ENCODE measurements at places on chromosomes 5 and 9. TPM values are rescaled to one million over a fixed set of nuclear protein-coding genes. Genes with fewer than 3 reads are reported as not detected.

DNA sequence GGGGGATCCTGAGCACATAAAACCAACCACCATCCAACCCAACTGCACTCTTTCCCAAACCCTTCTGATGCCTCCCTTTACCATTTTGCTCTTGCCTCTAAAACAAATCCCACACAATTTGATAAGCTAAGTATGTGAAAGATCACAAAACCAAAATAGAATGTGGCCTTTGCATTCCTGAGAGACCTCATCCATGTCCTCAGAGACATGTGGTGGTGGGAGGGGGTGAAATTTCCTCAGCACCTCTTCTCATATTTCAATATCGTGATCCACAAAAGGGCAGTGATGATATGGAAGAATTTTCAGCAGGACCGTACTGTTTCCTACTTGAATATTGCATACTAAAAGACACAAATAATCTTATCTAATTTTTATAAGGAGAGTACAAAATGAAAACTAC is 423.3 kb downstream of the TLE1 start:
- DNase-seq, result no peak

DNA sequence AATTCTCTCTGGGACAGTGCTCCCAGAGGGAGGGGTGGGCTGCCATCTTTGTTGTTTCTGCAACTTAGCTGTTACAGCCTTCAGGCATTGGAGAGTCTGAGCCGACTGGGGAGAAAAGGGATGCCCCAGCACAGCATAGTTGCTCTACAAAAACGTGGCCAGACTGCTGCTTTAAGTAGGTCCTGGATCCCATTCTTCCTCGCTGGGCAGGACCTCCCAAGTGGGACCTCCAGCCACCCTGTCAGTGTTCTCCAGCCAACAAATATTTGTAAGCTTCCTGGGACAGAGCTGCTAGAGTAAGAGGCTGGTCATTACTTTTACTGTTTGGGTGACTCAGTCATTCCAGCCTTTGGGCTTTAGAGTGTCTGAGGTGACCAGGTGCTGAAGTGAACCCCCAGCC is 292.7 kb upstream of the NREP start:
- DNase-seq, result no peak

MGAT4B gene
- total RNA-seq, result 73.2 TPM

- no peak for DNase-seq
Observed at GRCh38 chr5:141603923-141604717, 14.7 kb downstream of the DIAPH1 start.

DNA sequence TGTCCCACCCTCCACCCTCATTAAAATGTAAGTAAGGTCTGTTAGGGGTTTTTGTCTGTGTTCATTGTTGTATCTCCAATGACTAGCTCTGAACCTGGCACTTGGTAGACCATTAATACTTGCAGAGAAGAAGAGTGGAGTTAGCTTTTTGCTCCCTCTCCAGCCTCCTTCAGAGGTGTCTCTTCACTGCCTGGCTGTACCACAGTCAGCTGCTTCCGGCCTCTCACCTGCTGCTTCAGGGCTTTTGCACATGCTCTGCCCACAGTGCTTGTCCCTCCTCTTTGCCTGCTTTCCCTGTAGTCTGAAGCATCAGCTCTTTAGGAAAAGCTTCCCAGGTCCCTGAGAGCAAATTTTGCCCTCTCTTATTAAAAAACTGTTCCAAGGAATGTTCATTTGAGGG is 83.6 kb downstream of the SNX24 start:
- no peak for DNase-seq

GRCh38 chr5:52743012-52743411 is 44.7 kb upstream of the ITGA1 start:
- DNase-seq, result no peak

Measured in natural killer cell treated with Interleukin-12 subunit alpha and Interleukin-12 subunit beta and Interleukin-15 and Interleukin-18, amount 100 ng/mL, for 72 hours (primary cell).